ENCODE measurements at places on chromosomes 1 and 21.

GRCh38 chr1:28259934-28260802 lies 850 bp downstream of the SESN2 start:
- DNase-seq, result peak; percentile 15

DNA sequence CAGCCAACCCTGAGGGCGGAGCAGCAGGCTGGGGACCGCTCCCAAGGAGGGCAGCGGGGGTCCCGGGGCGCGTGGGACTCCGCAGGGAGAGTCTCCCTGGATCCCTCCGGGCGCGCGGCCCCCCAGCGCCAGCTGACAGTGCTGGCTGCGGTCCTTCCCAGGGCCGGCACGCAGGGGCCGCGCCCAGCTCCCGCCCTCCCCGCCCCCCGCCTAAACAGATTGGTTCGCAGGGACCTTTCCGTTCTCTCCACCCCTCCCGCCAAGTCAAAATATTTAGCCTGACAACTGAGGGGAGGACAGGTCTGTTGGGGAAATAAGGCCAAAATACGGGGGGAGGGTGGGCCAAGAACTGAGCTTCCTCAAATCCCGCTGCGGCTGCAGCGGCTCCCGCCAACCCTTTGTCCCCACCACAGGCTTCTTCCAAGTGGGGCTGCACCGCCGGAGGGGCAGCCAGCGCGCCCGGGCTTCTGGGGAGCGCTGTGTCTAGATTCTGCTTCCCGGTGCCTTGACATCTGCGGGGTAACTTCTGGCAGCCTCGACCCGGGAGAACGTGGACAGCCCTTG lies at the start of gene INSRR:
Gene INSRR (minus strand): TSS at position 159 of the 564 bp plus-strand sequence. CDS start 496 bp downstream, outside the sequence.
- no peak for DNase-seq

- DNase-seq, result no peak
Observed at GRCh38 chr1:19425646-19426239, 59.6 kb downstream of the CAPZB start.

GRCh38 chr1:72498371-72498770 lies 216.0 kb upstream of the NEGR1 start:
- DNase-seq, result no peak
